ENCODE measurements at places on chromosomes 16 and 17.

DNA sequence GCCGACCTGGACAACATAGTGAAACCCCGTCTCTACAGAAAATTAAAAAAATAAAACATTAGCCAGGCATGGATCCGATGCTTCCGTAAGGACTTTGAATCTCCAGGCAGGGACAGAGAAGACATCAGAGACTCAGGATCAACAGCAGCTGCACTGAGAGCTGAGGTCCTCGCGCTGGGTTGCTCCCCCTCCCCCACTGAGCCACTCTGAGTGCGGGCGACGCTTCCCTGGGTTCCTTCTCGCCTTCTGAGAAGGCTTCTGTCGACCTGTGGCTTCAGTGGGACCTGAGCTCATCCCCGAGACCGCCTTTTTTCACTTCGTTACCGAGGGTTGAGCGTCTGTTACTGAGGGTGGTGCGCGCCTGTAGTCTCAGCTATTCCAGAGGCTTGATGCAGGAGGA lies 20.4 kb downstream of the ACTG1 start:
- DNase-seq, result no peak

DNA sequence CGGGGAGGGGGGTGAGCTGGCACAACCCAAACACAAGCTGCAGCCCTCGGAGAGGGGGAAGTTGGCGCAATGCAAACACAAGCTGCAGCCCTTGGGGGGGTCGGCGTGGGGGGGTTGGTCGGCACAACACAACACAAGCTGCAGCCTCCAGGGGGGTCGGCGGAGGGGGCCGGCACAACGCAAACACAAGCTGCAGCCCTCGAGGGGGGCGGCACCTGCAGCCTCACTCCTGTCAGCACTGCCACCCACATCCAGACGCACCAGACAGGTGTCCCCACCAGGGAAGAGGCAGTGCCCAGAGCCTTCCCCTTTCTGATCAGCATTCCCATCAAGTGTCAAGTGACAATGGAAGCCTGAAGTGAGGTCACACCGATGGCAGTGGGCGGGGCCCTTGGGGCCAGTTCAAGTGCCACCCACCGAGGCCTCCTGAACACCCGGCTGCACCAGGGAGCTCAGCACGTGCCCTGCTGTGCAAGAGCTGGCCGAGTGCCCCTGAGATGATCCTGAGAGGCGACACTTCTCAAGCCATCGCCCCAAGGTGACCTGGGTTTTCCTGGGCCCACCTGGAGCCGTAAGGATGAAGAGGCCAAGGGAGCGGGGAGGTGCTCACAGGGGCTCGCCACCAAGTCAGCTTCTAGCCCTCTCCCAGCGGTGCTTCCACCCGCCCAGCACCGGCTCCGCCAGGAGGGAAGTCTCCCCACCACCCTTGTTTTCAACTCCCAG lies 59.3 kb downstream of the KLHDC4 start:
- peak; percentile 80 for DNase-seq

DNA sequence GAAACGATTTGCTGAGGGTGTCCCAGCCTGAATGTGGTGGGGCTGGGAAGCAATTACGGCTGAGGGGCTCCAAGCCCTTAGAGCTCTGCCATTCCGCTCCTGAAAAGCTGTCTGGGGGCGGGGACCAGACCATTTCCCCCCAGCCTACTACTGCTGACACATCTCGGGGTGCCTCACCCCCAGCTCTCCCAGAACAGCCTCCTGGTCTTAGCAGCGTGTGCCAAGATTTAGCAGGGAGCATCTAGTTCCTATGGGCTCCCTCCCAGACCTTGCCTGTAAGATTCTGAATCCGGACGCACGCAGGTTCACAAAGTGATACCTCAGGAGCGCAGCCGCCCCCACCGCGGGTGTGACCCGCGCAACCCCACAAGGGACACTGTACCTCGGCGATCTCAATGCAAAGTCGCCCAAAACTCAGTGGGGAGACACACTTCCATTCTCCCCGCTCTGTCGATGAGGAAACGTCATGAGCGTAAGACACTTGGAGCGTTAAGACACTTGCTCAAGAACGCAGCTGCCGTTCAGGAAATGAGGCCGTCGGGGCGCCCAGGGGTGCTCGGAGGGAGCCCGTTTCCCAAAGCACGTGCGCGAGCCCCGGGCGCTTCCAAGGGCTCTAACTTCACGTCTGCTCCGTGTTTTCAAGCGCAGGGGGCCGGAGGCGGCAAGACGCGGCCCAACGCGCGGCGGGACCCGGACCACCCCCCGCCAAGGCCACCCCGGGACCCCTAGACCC lies 629 bp downstream of the GEMIN4 start:
- peak; percentile 4 for DNase-seq

- DNase-seq, result no peak
Observed at GRCh38 chr16:30430428-30430970, 669 bp upstream of the DCTPP1 start.

GRCh38 chr17:68356520-68356919 lies 65.2 kb downstream of the ARSG start:
- DNase-seq, result no peak

- no peak for DNase-seq
Observed at GRCh38 chr17:27741361-27741861, 58.9 kb downstream of the NOS2 start.

DNA sequence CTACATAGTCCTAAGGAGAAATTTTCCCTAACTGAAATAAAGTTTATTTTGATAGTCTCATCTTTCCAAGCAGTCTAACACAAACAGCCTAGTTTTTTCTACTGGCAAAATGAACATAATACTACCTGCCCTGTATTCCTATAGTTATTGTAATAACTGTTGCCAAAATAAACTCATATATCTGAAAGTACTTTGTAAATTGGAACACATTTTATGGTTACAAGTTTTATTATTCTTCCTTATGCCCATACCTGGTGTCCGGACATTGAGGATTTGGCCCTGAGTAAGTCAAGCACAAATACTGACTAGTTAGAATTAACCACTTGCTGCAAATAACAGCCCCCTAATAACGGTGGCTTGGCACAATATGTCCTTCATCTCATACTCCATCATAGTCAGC lies 120.4 kb upstream of the TOM1L1 start:
- no peak for DNase-seq

DNA sequence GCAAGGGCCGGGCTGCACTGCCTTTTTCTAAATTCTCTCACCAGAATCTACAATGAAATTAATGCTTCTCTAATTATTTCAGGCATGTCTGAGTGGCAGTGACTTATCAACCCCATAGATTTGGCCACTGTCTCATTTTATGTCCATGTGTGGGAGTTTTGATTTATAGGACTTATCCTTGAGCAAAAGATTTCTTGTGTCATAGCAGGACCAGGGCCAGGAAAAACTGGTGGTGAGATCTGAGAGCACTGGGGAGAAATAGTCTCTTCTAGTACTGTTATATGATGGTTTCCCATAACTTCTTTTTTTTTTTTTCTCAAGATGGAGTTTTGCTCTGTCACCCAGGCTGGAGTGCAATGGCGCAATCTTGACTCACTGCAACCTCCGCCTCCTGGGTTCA lies 1.5 kb upstream of the KRT23 start:
- no peak for DNase-seq

- DNase-seq, result no peak
Observed at GRCh38 chr16:24674877-24675276, 54.6 kb upstream of the TNRC6A start.

DNA sequence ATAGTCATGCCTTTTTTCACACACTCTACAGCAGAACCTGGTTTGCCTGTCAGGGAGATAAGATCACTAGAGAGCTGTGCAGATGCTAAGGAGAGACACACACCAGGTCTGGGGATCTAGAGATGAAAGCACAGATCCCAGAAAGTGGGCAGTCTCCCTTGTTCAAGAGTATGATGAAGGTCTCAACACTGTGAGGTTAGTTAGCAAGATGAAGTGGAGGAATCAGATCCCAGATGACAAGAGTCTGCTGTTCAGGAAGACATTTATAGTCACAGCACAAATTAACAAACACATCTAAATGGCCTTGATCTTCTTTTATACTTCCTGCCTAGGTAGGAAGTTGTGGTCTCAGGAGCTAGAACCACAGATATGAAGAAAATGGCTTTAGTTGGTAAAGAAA lies 23.4 kb upstream of the SKAP1 start:
- DNase-seq, result no peak

DNA sequence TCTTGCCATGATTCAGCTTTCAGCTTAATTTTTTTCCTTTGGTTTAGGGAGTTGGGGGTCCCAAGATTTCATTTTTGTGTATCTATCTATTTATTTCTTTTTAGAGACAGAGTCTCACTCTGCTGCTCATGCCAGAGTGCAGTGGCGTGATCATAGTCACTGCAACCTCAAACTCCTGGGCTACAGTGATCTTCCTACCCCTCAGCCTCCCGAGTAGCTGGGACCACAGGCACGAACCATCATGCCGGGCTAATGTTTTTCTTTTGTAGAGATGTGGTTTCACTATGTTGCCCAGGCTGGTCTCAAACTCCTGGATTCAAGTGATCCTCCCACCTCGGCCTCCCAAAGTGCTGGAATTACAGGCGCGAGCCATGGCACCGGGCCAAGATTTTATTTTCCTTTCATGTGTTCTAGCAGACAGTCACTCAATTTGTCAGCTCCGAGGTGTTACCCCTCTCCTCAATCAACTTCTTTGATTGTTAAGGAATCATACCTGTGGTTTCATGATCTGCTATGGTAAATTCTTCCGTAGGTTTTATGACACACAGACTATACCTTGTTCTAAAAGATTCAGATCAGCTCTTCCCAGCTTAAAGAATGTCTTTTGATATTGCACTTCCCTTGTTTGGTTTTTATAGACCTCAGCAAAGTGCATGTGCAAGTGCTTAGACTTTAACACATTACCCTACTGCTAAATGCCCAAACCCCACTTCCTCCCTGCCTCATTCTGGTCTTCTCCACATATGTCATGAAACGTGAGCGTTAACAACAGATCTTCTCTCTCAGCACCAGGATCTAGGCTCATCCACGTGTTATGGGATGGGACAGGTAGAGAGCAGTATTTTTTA lies 13.0 kb downstream of the UNC45B start:
- no peak for DNase-seq

DNA sequence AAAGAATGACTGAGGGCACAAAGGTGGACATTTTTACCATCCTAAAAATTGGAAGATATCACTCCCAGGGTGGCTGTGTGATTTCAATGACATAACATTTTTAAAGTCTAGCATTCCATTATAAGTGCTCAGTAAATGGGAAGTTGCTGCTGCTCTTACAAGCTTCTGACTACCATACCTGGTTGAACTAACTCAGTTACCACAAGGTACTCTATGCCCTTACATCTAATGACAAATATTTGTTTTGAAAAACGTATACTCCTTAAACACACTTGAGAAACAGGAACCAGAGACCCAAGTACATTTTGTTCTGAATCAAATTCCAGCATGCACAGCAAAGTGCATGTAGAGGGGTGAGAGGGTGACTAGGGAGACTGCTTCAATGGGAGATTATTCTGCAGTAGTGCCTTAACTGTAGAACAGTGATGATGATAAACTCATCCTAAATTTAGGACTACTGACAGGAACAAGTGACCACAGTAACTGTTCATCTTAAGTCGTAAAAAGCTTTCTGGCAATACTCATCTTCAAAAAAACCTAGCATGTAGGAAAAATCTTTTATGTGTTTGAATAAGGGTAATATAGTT lies 83.5 kb downstream of the KANSL1 start:
- peak; percentile 20 for DNase-seq
